Left renal pelvis (tissue), 4 donors: ENCODE measurements at places on chromosomes 16 and 17. TPM values are rescaled to one million over a fixed set of nuclear protein-coding genes. Genes with fewer than 3 reads are reported as not detected.

Gene CACNG4
- polyA plus RNA-seq: 5.1 TPM

Gene MYL11
- not detected for polyA plus RNA-seq

Gene SLC5A11
- polyA plus RNA-seq: 2.3 TPM

Gene DBNDD1
- 2.7 TPM for polyA plus RNA-seq

Gene CIBAR2
- 0.16 TPM for polyA plus RNA-seq

DNA sequence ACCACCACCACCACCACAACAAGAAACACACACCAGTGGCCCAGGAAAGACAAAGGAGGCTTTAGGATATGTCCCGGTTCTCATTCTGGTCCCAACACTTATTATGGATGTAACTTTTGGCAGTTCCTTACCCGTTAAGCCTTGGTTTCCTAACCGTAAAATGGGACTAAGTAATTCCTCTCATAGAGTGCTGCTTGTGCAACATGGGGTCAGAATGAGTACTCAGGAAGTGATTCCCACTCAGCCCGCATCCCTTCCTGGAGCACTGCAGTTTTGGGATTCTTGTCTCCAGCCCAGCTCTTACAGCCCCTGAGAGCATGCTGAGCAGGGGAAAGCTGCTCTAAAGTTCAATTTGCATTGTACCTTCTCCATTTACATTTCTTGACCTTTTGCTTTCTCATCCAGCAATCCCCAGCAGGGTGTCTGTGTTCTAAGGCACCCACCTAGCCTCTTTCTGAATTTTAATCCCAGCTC lies 262.6 kb downstream of the PRKCA start:
- DNase-seq: no peak

DNA sequence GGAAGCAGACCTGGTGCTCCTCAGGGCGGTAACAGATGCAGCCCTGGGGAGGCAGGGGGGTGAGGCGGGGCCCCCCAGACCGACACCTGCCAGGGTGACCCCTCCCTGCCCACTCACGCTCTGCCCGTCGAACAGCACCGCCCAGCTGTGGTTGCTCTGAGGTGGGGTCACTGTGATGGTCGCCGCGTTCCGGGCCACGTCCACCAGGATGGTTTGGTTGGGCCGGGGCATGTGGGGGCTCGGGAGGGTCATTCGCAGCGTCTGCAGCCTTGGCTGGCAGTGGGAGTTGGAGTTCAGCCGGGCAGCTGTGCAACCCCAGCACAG lies 692 bp downstream of the BRICD5 start:
- DNase-seq: no peak

DNA sequence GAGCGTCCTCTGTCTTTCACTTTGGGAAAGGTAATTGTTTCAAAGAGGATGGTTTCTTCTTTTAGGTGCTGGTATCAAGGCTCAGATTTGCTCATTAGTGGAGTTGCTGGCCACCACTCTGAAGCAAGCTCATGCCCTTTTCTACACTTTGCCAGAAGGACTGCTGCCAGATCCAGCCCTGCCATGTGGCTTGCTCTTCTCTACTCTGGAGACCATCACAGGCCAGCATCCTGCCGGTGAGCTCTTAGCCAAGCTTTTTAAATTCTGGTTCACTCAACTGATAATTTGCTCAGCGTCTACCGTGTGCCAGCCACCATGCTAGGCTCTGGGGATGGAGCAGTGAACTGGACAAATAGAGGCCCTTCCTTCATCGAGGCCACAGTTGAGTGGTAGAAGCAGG lies 4.3 kb downstream of the COG1 start:
- no peak for DNase-seq
